ENCODE measurements at places on chromosomes 2 and 18.

GRCh38 chr2:234496055-234496834, 636 bp downstream of the ARL4C start:
- DNase-seq: peak; percentile 35

DNA sequence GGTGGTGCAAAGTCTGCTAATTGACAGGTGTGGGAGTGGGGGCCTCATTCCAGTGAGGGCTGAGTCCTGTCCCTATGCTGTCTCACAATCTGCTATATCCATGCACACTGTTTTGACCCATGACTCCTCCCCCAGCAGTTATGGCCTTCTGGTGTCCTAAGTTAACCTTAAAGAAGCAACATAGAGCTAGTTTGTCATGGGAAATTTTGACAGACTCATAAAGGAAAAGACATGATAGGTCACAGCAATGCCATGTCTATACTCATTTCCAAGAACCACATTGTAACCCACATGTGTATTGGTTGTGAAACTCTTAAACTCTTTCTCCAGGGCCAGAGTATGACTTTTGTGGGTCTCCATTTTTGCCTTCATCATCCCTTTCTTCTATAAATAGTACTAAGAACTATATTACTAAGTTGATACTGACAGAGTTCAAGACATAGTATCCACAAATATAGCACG, 78.2 kb upstream of the SLC1A4 start:
- DNase-seq: no peak

DNA sequence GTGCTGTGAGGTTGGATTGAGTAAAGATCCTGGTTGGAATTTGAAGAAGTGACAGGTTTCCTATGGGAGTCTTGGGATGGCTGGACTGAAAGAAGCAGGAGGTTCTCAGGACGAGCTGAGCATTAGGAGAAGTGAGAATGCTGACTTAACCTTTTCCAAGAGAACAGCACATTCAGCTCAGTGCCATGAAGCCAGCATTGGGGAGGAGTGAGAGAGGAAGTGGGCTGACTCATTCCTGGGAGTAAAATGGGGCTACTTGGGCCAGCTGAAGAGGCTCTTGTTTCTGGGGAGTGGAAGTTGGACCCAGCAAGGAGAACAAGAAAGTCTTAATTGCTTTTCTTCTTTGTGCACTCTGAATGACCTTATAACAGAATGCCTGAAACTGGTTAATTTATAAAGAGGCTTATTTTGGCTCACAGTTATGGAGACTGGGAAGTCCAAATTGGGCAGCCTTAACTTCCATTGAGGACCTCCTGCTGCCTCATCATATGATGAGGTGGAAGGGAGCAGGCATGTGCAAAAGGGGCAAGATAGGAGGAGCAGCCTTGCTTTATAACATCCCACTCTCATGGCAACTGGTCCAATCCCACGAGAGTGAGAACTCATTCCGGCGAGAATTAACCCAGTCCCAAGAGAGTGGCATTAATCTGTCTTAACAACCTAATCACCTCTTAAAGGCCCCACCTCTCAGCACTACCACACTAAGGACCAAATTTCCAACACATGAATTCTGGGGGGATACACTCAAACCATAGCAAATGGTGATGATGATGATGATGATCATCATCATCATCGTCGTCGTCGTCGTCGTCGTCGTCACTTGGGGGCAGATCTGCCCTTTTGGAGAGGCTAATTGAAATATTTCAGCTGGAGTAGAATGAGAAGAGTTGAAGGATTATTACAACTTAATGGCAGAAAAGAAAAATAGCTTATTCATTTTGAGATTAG, 26.1 kb downstream of the DGUOK start:
- no peak for DNase-seq

DNA sequence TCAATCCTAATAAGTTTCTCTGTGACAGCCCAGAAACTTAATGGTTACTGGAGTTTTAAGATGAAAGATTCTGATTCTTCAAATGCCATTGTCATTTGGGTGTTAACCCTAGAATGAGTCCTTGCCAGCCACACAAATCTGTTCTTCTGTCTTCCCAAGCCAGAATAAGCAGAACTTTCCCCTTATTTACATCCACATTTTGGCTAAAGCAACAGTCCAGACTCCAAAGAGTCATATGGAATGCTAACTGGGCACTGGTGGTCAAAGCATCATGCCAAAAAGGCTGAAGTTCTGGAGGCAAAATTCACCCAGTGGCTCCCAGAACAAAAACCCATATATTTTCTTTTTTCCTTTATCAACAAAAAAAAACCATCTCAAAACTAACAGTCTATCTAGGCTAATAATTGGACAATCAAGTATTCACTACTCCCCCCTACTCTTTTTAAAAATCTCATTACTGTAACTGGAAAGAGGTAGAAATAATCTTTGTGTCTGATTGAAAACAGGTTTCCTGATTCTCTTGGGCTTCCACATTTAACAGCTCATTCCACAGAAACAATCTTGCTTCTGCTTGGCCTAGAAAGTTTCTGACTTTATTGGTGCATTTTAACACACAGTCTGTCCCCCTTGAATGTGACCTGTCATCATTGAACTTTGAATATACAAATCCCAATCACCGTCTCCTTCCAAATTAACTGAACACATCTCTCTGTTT, 89.6 kb upstream of the SETBP1 start:
- no peak for DNase-seq

DNA sequence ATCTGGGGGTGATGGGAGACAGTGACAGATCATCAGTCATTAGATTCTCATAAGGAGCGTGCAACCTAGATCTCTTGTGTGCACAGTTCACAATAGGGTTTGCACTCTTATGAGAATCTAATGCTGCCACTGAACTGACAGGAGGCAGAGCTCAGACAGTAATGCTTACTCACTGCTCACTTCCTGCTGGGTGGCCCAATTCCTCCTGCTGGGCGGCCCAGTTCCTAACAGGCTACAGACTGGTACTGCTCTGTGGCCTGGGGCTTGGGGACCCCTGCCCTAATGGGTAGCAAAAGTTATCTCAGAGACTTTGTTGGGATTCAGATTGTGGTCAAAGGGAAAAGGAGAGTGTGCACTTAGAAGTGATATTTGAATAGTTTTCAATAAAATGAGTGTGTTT, 840.1 kb upstream of the ID2 start:
- no peak for DNase-seq

DNA sequence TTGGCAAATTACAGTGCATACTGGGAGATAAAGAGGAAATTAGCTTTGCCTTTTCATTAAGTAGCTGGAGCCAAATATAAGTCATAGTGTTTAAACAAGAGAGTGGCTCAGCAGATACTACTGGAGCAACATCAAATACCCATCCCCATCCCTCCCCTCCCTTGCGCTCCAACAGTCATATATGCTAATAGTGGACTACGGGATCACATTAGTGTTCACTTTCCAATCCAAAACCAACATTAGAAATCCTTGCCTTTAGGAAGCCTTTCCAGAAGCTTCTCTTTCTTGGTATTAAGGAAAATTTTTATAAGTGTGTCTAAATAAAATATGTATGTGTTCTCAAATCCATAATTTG, 1669.3 kb downstream of the SUCLG1 start:
- no peak for DNase-seq

- peak; percentile 15 for DNase-seq
Observed at GRCh38 chr2:113181258-113182051, 7.7 kb downstream of the PSD4 start.

GRCh38 chr2:118348380-118349034, 260.2 kb downstream of the INSIG2 start:
- DNase-seq: no peak

DNA sequence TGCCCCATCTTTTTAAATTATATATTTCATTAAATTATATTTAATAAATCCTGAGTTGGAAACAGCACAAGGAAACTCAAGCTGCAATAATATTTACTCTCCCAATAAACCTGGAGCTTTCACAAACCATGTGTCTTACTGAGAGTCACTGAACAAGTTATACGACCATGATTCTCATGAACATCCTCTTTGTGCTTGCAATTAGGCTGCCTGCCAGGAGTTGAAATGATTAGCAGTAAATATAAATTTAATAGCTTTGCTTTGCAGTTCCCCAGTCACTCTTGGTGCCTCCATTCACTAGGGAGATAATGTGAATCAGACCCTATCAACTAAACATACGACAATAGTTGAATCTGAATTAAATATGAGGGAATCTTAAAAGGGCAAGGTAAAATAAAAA, 905.1 kb downstream of the NRXN1 start:
- DNase-seq: no peak

GRCh38 chr2:109193807-109194619, 65.0 kb downstream of the SH3RF3 start:
- DNase-seq: no peak

GRCh38 chr18:9673296-9674251, 34.5 kb upstream of the RAB31 start:
- DNase-seq: peak; percentile 21

- no peak for DNase-seq
Observed at GRCh38 chr2:96261328-96262003, 4.3 kb downstream of the TMEM127 start.

DNA sequence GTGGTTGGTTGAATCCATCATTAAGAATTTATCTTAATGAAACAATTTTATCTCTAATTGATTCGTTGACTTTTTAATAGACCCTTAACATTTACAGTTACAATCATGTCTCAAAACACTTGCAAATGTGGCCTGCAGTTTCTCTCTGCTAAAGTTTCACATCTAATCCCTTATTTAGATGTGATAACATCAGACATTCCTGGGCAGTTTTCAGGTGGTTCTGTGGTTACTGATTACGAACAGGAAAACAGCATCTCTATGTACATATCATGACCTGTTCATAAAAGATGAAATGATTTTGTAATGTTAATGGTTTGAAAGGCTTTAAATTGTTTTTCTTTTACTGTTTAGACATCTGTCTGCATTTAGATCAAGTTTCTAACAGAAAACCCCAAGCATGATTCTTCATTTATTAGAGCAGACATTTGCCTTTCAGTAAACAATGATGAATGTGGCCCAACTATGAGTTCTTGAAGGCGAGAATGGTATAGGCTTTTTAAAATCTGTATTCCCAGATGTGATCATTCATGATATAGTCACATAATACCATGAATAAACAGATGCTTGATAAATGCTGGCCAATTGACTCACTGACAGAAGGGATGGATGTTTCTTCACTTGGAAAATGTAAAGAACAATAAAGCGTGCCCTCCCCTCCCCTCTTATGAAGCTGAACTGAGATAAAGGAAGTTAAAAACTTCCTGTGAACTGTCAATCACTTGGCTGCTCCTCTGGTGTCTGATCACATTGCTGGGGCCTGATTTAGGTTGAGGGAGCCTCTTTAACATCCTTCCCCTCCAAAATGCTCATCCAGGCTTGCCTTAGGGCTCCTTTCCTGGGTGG, 3.5 kb downstream of the CAPN14 start:
- no peak for DNase-seq

- DNase-seq: no peak
Observed at GRCh38 chr2:8296306-8296705, 385.6 kb upstream of the ID2 start.

DNA sequence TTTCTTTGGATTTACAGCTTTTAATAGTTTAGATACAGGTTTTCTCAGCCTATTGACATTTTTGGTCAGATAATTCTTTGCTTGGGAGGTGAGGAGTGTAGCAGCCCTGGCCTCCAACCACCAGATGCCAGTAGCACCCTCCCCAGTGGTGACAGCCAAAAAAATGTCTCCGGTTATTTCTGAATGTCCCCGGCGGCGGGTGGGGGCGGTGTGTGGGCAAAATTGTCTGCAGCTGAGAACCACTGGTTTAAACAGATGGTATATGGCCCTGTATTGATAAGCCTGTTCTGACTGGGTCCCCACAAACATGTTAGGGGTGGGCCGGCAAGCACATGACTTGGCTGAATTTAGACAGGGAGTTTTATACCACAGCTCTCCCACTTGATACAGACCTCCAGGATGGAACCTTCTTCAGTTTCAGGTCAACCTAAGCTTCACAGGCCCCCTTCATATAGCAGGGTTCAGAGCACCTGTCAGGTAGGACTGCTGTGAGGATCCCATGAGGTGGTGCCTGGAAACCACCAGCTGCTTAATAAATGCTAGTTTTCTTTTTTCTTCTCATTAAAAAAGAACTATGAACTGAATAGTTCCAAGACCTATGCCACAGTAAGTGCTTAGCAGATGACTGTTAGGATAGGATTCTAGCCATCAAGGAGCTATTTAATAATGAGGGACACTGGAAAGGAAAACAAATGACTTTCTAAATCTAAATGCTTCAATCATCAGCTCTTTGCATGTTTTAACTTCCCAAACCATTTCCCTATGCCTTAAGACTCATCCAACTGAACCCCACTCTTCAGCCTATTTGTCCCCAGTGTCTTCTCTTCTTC, 18.1 kb downstream of the LPIN2 start:
- no peak for DNase-seq

GRCh38 chr2:181900007-181900651, 8.6 kb downstream of the ITPRID2 start:
- DNase-seq: no peak

DNA sequence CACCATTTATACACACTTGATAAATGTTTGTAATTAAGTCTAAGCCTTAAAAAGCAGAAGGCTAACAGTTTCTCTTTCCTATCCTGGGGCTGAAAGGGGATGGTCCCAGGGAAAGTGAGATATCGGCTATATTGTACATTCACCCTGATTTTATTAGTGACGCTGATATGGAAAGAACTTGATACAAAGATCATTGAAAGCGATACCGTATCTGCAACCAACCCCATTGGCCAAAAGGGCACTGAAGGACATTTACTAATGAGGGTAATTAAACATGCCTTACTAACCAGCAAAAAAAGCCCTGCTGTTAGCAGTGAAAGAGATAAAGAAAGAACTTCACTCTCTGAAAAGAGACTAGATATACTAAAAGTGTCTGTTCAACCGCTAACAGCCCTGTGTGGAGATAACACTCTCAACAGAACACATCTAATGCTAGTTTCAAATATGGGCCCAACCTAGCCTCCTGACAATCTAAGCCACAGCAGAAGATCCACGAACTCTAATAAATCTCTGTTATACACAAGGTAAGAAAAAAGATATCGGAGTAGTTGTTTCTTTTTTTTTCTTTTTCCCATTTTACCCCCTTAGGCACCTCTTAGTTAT, 200.0 kb downstream of the CDH2 start:
- no peak for DNase-seq

DNA sequence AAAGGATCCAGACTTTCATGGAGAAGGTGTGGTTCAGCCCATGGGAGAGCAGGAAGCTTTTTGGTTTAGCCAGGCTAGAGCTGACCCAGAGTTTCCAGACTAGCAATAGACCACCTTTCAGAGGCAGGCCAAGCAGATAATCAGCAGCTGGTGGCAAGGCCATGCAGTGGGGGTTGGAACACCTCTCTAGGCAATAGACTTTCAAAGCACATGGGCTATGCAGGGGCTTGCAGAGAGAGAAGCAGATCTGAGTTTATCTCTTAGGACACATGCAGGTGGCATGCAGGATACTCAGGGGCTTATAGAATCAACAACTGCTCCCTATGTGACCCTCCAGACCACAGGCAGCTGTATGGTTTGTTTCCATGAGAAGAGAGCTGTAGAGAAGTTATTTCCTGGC, 9.4 kb downstream of the XIRP2 start:
- DNase-seq: peak; percentile 51

All from posterior cingulate gyrus (tissue), 11 donors.